Stimulated activated CD4-positive, alpha-beta T cell treated with anti-CD3 and anti-CD28 coated beads, Interleukin-12 subunit alpha, Interleukin-12 subunit beta, amount 100 ng/mL, for 24 hours (primary cell): ENCODE measurements at places on chromosomes 5 and 9.

- DNase-seq, result no peak
Observed at GRCh38 chr9:86655147-86655546, 292.2 kb downstream of the GAS1 start.

DNA sequence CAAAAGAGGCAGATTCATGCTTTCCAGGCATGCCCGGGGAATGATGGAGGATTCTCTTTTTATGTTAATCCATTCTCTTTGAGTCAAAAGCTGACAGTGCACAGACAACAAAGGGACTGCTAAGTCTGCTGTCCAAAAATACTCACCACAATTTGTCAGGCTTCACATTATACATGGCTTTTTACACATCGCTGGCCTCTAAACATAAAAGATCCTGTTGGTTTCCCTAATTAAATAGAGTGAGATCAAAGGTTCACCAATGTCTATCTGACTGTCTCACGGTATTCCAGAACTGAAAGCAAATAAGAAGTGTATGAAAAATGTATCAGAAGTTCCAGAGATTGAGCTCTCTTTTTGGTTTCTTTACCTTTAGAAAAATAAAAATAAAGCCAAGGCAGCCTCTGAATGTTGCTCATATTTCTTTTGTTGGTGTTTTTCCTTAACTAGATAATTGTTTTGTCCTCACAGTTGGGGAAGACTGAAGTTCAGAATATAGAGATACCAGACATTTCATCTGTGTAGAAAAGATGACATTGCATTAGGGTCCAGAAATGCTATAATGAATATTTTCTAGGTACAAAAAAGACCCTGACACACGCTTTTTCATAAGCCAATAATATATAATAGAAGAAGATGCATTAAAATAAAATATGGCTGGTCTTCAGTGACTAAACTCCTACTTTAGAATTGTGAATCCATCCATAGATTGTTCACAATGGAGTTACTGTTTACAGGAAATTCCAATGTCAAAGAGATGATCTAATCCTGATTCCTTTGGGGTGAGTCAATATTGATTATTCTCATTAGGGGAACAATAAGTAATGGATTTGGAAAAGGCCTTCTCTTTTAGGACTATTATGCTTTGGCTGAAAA is 688.2 kb upstream of the CDH6 start:
- no peak for DNase-seq

GRCh38 chr9:114139071-114139470 is 16.3 kb upstream of the COL27A1 start:
- DNase-seq, result no peak

DNA sequence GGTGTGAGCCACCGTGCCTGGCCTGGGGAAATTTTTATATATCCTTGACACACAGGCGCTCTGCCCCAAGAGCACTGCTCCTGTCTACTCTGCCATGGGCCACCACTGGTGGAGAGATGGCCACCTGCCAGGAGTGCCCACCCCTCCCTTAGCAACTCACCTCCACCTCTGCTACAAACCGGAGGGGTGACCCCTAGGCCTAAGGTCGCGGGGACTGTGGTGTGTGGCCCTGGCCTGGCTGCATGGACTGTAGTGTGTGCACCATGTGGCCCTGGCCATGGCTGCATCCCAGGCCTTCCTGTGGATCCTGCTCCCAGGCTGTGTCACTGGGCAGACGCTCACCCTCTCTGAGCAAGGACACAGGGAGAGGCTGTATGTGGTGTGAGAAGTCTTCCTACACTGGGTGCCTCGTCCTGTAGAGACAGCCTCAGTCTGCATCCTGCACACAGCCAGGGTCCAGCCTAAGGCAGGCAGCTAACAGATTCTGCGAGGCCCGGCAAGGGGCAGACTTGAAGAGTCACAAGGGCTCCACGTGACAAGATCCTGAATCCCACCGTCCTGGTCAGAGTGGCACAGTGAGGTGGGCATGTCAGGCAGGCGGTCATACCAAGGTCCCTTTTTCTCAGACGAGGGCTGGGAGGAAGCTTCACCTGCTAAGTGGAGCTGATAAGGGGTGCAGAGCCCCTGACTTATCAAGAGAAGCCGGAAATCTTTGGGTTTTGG is 10.3 kb downstream of the NINJ1 start:
- DNase-seq, result no peak

DNA sequence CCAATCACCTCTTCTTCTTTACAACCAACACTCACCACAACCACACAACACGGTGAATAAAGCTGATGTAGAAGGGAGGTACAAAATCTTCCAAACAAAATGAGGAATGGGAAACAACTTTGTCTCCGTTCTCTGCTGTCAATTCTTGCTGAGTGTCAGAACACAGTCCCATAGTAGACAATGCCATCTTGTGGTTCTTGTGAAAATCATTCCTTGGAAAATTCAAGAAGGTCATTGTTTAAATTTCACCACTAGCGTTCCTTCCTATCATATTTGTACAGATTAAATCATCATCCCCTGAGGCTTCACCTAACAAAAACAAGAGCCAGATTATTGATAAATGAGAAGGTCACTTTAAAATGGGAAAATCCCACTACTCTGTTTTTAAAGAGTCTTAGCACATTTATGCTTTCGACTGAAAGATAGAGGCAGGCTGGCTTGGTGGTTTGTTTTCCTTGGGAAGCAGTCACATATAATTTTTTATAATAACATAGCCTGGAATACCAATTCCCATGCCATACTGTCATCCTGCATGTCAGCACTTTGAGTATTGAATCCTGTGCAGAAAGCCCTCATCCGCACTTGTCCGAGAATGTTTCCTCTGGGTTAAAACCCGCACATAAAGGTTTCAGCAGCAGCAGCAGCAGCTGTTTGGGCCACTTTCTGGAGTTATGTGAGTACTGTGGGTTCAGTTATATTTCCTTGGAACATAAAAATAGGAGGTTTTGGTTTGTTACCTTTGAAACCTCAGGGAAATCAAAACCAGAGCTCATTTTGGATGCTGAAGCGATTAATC is 395.0 kb upstream of the SMARCA2 start:
- DNase-seq, result no peak

- DNase-seq, result no peak
Observed at GRCh38 chr5:95731571-95732554, 727 bp downstream of the RHOBTB3 start.

DNA sequence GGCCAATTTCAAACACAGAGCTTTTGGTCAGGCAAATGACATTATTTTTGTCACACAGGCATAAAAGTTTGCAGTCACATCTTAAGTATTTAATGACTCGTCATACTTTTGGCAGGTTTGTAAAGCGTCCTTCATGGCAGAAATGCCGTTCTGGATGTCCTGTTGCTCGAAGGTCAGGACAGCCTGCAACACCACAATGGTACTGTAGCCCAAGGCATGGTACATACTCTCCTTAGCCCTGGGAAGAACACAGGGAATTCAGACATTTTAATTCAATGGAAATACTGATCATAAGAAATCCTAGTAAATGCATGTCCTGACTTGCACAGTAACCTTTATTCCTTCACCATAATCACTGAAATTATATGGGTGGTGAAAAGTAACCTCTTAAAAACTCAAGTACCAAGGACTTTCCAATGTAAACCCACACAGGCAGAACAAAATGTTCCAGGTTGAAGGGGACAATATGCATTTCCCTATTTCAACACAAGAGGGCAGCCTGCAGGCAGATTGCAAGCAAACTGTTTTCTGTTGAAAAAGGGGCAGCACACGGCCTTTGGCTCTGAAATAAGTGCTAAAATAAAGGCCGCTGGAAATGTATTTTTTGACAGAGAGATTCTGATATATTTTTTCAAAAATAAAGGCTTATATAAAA is 95.7 kb downstream of the TTC39B start:
- DNase-seq, result peak; percentile 36

- no peak for DNase-seq
Observed at GRCh38 chr5:69492923-69493395, 369 bp downstream of the OCLN start.

- no peak for DNase-seq
Observed at GRCh38 chr9:113587471-113588031, 124.0 kb downstream of the RGS3 start.

DNA sequence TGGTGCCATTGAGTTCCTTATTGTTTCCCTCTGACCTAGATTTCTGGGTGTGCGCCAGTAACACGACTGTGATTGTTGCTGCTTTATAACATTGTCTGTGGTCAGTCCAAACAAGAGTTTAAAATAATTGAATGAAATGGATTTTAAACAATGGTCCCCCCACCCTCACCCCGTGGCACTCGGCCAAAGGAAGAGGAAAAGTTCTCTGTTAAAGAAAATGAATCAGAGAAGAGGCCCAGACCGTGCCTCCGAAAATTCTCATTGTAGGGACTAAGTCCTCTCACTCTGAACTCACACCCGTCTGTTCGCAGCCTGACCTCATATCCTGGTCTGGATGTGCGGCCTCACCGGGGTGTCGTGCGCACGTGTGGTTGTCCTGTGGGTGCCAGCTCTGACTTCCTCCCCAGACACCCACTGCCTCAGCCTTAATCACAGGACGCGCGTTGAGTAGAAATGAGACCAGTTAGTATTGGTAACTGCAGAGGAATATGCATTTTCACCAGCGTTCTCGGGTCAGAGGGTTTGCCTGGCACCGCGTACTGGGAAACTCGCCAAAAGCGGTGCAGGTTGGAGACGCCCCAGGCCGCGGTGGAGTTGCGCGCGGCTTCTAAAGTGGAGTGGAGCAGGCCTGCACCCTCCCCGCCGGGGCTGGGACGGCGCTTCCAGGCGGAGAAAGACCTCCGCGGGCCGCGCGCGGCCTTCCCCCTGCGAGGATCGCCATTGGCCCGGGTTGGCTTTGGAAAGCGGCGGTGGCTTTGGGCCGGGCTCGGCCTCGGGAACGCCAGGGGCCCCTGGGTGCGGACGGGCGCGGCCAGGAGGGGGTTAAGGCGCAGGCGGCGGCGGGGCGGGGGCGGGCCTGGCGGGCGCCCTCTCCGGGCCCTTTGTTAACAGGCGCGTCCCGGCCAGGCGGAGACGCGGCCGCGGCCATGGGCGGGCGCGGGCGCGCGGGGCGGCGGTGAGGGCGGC is at the start of gene ABL1:
ABL1 (plus strand) TSS at position 884 of the 966 bp plus-strand sequence. CDS start 193 bp downstream, outside the sequence.
- DNase-seq, result peak; percentile 65

DNA sequence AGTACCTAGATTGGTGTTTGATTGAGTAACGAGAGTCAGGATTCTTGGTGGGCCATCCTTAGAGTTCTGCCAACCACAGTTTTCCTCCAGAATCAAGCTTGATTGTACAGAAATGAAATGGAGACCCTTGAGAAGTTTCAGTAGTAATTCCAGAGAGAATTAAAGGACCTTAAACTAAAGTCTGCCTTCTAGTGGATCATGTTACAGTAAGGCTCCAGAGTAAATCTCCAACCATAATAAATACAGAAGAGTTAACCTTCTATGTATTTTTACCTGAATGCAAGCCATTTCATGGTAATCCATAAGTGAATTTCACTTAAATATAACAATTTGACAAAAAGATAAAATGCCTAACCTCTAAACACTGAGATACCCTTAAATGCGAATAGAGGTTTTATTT is 53.0 kb upstream of the CNTLN start:
- DNase-seq, result no peak

GRCh38 chr5:111453747-111454146 is 58.6 kb downstream of the STARD4 start:
- no peak for DNase-seq

GRCh38 chr9:137205126-137206069 is at the start of the genes NDOR1 and TMEM203:
Gene NDOR1 (plus strand): TSS chr9:137205700. CDS start chr9:137205778, 78 bp downstream.
Gene TMEM203 (minus strand): TSS chr9:137205648. CDS start chr9:137205414, 234 bp downstream.
- DNase-seq, result peak; percentile 90

- DNase-seq, result no peak
Observed at GRCh38 chr5:89967771-89968444, 441.6 kb downstream of the CETN3 start.

GRCh38 chr9:73093740-73094379 is 57.8 kb upstream of the ANXA1 start:
- no peak for DNase-seq

DNA sequence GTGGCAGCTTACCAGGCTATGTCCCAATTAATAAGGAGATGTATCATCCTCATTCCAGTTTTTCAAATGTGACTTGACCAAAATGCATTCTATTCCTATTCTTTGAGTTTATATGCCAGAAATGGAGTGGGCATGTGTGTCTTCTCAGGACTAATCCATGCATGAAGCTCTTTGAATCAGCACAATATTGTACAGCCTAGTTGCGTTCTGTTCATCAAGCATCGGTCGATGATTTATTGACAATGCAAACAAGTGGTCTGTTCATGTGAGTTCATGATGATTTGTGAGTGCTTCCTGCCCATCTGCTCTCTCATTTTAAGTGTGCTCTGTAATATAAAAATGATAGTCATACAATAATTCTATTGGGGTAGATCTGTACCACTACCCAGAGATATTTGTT is 48.3 kb downstream of the PALM2AKAP2 start:
- no peak for DNase-seq

DNA sequence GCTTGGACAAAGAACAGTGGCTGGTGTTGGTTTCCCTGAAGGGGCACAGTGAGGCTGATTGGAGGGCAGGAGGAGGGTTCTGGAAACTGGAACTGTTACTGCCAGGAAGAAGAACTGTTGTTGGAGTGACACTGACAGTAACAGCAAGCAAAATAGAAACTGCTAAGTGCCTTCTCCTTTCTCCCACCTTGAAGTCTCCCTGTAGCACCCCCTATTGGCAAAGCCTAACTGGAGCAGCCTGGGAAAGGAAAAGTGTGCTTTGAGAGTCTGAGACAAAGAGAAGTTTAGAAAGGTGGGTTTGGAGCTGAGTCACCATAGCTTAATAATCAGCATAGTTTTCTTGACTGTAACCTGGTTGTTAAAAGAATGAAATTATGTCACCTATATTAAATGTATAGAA is 2.5 kb upstream of the TMEM174 start:
- DNase-seq, result no peak

GRCh38 chr5:112616812-112617547 is 120.7 kb upstream of the APC start:
- DNase-seq, result no peak

DNA sequence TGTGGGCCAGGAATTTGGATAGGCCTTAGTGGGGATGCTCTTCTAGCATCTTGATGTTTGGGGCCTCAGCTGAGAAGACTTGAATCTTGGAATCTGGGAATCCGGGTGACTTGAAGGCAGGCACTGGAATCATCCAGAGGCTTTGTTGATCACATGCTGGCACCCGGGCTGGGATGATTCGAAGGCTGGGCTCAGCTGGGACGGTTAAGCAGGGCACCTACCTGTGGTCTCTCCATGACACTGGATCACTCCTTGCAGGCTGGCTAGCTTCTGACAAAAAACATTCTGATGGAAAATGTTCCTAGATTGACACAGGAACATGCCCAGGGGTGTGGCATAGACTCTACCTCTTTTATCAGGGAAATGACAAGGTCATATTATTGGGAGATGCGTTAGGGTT is 149.1 kb downstream of the TENT4A start:
- DNase-seq, result no peak

GRCh38 chr9:138020120-138020794 is 142.7 kb downstream of the CACNA1B start:
- no peak for DNase-seq

GRCh38 chr9:87593359-87593980 is 95.8 kb downstream of the DAPK1 start:
- DNase-seq, result no peak

- DNase-seq, result no peak
Observed at GRCh38 chr9:137320555-137321384, 18.7 kb upstream of the NRARP start.

DNA sequence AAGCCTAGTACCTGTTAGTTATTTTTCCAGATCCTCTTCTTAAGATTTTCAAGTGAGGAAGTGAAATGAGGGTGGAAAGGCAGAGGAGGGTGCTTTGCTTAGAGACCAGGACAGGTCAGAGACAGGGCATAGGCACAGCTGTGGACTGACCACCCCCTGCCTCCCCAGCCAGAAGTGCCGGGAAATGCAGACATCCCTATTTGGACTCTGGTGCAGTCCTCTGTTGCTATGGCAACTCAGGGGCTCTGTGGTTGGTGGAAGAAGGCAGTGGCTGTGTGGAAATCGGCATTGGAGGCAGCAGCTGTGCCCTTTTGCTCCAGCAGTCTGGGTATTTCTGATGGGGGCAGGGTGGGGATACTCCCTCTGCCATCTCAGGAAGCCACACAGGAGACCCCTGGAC is 43.3 kb upstream of the NDFIP1 start:
- DNase-seq, result no peak
